ENCODE measurements at places on chromosomes 2 and 18.

DNA sequence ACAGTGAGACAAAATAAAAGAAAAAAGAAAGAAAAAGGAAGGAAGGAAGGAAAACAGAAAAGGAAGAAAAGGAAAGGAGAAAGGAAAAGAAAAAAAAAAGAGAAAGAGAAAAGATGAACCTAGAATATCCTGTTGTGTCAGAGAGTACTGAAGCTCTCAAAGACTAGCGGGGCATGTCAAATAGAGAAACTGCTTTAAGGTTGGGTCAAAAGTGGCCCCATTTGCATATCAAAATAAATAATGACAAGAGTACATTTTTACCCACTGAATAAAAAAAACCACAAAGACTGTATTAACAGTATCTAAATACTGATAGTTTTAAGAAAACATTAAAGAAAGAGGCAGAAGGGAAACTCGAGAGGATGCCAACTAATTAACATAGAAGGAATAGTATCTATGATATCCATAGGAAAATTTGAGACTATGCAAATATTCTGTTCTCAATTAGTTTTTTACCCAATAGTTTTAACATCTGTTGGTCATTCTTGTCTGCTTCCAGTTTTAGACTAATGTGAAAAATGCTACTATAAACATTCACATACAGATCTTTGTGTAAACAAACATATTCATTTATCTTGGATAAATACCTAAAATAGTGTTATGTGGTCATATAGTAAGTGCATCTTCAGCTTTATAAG is 53.2 kb downstream of the SFXN5 start:
- no peak for DNase-seq

DNA sequence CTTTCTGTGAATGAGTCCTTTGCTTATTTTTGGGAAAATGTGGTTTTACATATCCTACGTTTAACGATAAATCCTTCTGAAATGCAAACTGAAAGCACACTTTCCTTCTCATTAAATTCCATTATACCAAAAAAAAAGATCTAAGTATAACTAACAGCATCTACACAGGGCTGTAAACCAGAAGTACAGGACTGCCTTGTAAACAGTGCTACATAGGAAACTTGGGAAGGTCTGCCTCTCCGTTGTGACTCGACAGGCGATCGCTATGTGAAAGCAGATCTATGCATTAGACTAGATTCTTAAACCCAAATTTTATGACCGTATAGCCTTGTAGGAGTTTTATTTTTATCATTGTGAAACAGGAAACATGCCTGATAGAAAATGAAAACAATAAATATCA is 690.5 kb downstream of the ARHGAP15 start:
- DNase-seq: no peak

DNA sequence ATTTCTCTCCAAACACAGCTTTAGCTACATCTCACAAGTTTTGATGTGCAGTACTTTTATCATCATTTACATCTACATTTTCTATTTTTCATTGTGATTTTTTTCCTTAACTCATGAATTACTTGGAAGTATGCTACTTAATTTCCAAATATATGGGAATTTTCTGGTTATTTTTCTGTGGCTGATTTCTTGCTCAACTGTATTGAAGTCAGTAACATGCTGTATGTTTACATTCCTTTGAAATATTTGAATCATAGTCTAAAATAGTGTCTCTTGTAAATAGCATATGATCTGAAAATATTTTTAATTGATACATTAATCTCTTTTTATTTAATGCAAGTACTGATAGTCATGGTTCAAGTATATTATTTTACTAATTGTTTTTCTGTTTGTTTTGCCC is 26.0 kb upstream of the GALNT5 start:
- no peak for DNase-seq

- no peak for DNase-seq
Observed at GRCh38 chr2:143058851-143059250, 70.4 kb upstream of the ARHGAP15 start.

DNA sequence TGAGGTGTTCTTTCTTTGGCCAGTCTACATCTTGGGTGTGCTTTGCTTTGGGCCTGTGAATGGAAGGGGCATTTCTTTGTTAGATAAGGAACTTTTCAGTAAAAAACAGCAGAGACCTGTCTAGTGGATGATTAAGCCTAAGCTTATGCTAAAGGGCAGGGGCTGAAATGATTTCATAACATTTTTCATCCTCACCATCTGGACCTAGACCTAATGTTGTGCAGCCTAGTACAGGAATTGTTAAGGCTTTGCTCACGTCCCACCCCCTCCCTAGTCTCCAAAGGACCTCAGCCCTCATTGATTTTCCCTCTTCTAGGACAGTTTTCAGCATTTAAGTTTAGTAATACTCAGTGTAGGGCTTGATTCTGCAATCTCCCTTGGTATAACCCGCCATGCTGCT is 111.8 kb downstream of the PRKCE start:
- DNase-seq: no peak

DNA sequence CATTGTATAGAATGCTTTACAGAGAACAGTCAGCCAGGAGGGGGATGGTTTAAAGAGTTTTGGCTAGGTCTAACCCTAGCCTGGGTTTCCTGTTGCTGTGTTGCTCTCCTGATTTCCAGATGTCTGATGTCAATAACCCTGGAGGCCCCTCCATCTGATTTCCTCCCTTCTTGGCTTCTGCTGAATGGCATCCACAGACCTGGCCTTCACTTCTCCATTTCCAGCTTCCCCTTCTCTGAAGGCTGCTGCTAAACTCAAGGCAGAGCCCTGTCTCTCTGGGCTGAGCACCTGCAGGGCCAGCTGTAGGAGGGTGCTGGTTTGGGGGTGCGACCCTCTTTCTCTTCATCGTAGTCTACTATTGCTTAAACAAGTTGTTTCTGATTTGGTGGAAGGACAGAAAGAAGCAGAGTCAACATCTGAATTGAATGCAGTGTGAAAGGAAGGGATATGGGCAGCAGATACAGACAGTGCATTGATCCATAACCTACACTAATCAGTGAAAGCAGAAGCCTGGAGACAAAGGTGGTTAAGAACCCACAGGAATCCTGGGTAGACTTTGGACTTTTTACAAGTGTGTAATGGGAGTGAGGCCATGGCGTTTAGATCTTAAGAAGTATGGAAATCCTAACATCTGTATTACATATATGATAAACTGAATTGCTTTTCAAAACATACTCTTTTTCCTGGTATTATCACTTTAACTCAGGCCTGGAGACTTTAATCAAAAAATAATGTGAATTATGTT is 153.6 kb downstream of the HRH4 start:
- DNase-seq: no peak

GRCh38 chr2:45962177-45962921 is 310.9 kb downstream of the PRKCE start:
- DNase-seq: no peak

GRCh38 chr2:216428618-216429350 is 16.5 kb downstream of the SMARCAL1 start:
- DNase-seq: no peak

Data from stimulated activated CD4-positive, alpha-beta T cell treated with anti-CD3 and anti-CD28 coated beads, TNF-alpha, amount 100 ng/mL, for 48 hours (primary cell).